ENCODE measurements at places on chromosomes 13 and 19. TPM values are rescaled to one million over a fixed set of nuclear protein-coding genes. Genes with fewer than 3 reads are reported as not detected.

Gene OSCAR
- 2.3 TPM for total RNA-seq

Gene ATP8A2
- total RNA-seq: 0.67 TPM

Gene TOMM40
- 65.1 TPM for total RNA-seq

Gene DPF1
- total RNA-seq: 0.99 TPM

Gene ZNF700
- 16.0 TPM for total RNA-seq

Gene NTN5
- total RNA-seq: 2.1 TPM

Gene SAFB
- 112 TPM for total RNA-seq

Gene OR7C1
- not detected for total RNA-seq

Gene STOML3
- not detected for total RNA-seq

Gene ZNF154
- total RNA-seq: 4.3 TPM

Gene KIR2DL4
- 0.63 TPM for total RNA-seq

Gene KLK11
- not detected for total RNA-seq

Gene ADAMTS10
- total RNA-seq: 9.6 TPM

Gene CD33
- total RNA-seq: 1.7 TPM

Gene ZNF682
- total RNA-seq: 13.3 TPM

Gene LMO7
- 14.6 TPM for total RNA-seq

GRCh38 chr19:41726493-41726892 is 18.1 kb downstream of the CEACAM5 start:
- DNase-seq: no peak

GRCh38 chr19:14434543-14435319 is 1.6 kb downstream of the PKN1 start:
- peak; percentile 71 for DNase-seq

GRCh38 chr19:46610851-46611770 is 10.0 kb downstream of the CALM3 start:
- no peak for DNase-seq

DNA sequence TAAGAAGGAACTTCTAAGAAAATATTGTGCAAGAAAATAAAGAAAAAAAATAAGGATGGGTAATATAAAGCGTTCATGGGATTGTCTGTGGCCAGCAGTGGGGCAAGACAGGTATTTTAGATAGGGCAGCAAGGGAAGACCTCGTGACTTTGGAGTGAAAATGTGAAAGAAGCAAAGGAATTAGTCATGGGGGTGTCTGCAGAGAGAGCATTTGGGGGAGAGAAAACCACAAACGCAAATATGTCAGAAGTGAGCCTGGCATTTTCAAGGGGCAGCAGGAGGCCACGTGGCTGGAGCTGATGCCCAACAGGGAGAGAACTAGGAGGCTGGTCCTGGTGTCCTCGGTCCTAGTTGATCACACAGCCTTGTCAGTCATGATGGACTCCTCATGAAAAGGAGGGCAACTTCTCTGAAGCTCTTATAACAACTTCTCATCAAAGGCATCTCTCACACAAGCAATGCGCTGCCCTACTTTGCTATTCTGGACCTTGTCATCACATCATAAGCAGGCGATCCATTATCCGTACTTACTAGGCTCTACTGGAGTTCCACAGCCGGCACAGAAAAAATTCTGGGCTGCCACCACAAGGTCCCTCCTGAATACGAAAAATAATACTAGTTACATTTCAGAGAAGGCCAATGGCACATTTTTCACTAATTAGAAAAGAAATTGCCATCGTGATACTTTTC is 31.0 kb downstream of the RUBCNL start:
- DNase-seq: no peak

GRCh38 chr19:48945817-48946216 is 8.9 kb upstream of the BAX start:
- no peak for DNase-seq

GRCh38 chr13:34913040-34913439 is 29.0 kb upstream of the NBEA start:
- DNase-seq: no peak

DNA sequence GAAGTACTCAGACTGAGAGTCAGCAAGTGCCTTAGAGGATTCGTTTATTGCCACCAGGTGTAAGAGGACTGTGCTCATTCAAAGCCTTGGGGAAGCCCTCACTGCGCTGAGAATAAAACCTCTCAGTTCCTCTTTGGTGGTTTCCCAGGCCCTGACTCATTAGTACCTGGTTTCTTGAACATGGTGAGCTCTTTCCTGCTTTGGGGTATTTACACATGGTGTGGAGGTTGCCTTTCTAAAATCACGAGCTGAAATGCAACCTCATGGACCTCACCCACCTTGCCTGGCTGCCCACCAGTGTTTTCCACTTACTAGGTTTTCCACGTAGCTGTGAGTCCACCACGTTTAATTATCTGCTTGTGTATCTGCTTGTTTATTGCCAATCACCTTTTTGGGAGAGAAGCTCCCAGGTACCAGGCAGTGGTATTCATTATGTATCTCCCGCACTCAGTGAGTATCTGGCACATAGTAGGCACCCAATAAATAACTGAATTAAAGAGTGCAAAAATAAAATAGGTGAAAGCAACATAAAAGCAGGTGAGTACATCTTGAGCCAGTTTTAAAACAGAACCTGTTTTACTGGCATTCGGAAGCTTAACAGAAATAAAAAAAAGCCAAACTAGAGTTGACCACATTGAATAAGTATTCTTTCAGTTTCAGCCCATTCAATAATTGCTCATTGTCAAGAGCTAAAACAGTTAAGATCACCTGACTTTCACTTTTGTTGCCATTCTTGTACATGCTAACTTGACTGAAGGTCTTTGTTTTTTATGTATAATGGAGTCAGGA is 533.0 kb downstream of the MYO16 start:
- peak; percentile 62 for DNase-seq

DNA sequence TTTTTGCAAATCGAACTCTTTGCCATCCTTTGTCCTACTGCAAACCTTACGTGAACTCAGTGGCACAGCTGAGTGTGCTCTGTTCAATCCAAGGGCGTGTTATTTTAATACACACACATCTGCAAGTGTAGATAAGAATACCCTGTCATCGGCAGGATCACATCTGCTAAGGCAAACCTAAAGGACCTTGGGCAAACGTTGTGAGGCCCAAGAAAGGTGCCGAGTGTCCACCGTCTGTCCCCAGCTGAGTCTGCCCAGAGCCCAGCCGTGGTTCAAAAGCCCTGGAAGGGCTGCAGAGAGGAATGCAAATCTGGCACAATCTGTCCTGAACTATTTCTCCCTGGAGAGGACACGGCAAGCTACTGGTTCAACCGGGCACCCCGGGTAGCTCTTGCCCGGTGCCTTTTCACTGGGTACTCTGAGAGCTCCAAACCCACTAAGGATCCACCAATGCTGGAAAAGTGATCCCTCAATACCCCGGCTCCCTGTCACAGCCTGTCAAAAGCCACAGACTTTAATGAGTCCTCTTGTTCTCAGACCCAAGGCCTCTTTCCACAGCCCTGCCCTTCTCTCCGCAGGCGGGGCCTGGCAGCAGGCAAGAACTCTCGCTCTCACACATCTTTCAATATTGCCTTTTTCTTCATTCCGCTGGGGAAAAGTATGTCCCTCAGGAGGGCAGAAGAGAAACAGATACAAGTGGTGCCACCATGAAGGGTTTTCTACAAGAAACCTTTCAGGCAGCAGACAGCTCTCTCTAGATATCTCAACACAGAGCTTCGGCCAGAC is 17.0 kb downstream of the SLC7A1 start:
- no peak for DNase-seq

GRCh38 chr13:100520936-100521850 is 67.4 kb downstream of the GGACT start:
- DNase-seq: no peak

DNA sequence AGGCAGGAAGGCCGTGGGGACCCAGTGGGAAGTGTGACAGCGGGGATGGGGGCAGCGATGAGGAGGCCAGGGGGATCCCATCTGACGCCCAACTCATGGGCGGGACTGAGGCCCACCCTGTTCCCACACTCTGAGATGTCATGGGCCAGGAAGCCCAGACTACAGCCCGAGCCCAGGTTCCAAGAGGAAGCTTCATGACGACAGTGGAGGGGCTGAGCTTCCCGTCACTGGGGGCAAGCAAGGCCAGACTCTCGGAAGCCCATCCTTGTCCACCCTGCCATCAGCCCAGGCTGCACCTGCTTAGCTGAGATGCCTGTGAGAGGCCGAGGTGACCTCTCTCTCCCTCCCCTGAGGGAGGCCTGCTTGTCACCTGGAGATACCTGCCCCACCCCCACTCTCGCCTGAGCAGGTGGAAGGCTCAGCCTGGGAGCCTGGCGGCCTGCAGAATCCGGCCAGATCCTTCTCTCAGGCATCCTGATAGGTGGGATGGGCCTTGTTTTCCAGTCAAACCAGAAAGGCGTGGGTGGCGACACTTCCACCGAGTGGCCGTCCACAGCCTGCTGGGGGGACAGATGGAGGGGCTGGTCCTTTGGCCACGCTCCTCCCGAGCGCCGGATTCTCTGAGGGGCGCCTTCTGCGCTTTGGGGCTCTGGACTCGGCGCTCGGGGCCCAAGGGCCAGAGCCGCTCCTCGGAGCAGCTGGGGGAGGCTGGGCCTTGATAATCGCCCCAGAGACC is 4.8 kb downstream of the ZBTB7A start:
- no peak for DNase-seq

- DNase-seq: no peak
Observed at GRCh38 chr13:97191142-97191541, 31.0 kb upstream of the MBNL2 start.

GRCh38 chr19:55482967-55483705 is 1.9 kb upstream of the NAT14 start:
- no peak for DNase-seq

GRCh38 chr13:39597838-39598237 is 5.2 kb downstream of the LHFPL6 start:
- DNase-seq: no peak

GRCh38 chr19:33390101-33390907 is 16.8 kb downstream of the CEBPG start:
- DNase-seq: no peak

All from activated T-cell treated with anti-CD3 and anti-CD28 coated beads, Interleukin-2, amount 50 U/mL, for 72 hours (primary cell).